Stimulated activated CD8-positive, alpha-beta memory T cell treated with anti-CD3 and anti-CD28 coated beads, Interleukin-4, amount 100 ng/mL, for 4 hours (primary cell): ENCODE measurements at places on chromosomes 3 and 15.

DNA sequence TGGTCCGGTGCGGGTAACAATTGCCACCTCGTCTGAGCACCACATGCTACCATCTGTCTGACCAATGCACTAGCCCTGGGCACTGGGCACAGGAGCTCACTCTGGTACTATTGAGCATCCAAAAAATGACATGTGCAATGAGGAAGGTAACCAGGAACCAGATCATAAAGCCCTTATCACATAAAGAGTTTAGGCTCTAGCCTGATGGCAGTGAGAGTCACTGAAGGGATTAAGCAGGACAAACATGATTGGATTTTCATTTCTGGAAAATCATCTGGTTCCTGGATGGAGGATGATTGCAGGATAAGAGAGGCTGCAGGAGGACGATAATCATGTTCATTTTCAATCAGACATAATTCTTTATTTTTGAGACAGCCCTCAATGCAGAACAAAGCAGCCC is 12.4 kb downstream of the NDUFB4 start:
- DNase-seq = no peak

DNA sequence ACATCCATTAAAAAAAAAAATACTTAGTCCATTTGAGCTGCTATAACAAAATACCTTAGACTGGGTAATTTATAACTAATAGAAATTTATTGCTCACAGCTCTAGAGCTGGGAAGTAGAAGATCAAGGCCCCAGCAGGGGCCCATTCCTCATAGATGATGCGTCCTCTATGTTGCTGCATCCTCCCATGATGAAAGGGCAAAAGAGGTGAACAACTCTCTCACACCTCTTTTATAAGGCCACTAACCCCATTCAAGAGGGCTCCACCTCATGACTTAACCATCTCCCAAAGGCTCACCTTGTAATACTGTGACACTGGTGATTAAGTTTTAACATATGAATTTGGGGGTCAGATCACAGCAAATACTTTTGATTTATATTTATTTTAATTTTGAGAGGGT is 3.0 kb upstream of the TLNRD1 start:
- DNase-seq = no peak

- no peak for DNase-seq
These were observed 43.8 kb upstream of the B3GALNT1 start for GRCh38 chr3:161148832-161149475.

- DNase-seq = no peak
These were observed 31.8 kb upstream of the ARHGEF3 start for GRCh38 chr3:56833536-56833935.

GRCh38 chr3:101643009-101643844 is 33.7 kb downstream of the ZBTB11 start:
- no peak for DNase-seq
